Mesendoderm (in vitro differentiated cells): ENCODE measurements at places on chromosomes 1 and 21.

- no peak for DNase-seq
Measured at GRCh38 chr1:10973552-10973951, 38.9 kb upstream of the TARDBP start.

- no peak for DNase-seq
Measured at GRCh38 chr21:38067086-38067739, 151.0 kb upstream of the KCNJ6 start.

- DNase-seq, result no peak
Measured at GRCh38 chr1:228240411-228241240, 32.8 kb downstream of the OBSCN start.

GRCh38 chr1:59696421-59697115 lies 118.2 kb upstream of the HOOK1 start:
- DNase-seq, result no peak

DNA sequence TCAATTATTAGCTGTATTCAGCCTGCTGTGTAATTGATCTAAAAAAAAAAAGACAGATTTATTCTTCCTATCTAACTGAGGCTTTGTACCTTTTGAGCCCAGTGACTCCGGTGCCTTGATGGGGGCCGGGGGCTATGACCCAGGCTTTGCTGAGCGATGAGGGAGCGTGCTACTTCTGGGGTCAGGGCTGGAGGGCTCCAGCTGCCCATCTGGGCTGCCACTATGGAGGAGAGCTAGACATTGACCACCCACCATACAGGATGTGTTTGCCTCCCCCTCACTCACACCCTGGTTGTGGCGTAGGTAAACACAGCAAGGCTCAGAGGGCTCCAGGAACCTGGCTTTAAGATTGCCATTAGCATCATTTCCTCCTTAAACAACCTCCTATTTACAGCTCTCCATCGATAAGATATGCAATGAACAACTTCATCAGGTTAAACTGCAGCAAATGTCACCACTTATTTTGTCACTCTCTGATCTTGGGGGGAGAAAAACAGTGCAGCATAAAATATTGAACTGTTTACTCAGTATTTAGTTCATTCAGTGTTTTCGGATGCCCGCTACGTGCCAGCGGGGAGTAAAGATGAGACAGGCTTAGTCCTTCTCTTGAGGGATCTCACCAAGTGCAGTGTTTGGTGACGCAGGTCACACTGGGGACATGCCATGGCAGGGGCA lies 231.6 kb downstream of the KIF26B start:
- DNase-seq, result no peak

- DNase-seq, result peak; percentile 2
Measured at GRCh38 chr1:229897501-229897900, 169.5 kb upstream of the GALNT2 start.

DNA sequence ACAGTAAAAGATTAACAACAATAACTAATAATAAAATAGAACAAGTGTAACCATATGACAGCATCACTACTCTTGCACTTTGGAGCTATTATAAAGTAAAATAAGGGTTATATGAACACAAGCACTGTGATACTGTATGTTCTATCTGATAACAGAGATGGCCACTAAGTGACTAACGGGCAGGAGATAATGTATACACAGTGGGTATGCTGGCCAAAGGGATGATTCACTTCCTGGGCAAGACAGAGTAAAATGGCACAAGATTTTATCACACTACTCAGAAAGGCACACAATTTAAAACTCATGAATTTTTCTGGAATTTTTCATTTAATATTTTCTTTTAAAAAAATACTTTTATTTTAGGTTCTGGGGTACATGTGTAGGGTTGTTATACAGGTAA lies 12.3 kb downstream of the SLC9C2 start:
- no peak for DNase-seq

GRCh38 chr1:11384170-11384554 lies 94.8 kb upstream of the DISP3 start:
- DNase-seq, result no peak

DNA sequence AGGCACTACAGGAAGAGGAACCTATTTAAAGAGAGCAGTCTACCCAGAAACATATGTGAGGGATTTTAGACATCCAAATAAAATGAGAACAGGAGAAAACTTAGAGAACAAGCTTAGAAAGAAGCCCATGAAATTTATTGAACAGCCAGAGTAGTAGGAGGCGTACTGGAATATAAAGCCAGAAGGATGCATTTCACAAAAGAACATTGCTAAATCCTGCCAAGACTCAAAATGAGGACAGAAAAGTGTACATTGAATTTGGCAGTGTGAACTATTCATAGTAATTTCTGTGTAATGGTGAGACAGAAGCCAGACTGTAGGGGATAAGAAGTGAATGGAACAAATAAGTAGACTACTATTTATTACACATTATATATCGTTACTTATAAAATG lies 22.5 kb downstream of the CEPT1 start:
- no peak for DNase-seq

DNA sequence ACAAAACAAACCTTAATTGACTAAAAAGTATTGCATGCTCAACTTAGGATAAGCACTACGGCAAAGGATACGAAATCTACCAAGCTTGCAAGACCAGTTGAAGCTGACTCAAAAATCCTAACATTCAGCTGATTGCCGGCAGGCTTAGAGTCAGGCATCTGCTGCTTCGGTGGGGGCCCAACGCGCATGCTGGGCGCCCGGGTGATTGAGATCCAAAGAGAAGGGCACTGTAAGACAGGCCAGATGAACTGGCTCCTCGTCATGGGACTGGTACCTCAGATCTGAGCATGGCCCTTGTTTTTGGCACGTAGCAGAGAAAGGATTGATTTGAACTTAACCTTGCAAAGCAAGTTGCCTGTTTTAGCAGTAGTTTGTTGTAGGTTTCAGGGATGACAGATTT lies 86.6 kb downstream of the PRDM2 start:
- no peak for DNase-seq

- no peak for DNase-seq
Measured at GRCh38 chr21:42389449-42389835, 6.4 kb downstream of the TMPRSS3 start.

DNA sequence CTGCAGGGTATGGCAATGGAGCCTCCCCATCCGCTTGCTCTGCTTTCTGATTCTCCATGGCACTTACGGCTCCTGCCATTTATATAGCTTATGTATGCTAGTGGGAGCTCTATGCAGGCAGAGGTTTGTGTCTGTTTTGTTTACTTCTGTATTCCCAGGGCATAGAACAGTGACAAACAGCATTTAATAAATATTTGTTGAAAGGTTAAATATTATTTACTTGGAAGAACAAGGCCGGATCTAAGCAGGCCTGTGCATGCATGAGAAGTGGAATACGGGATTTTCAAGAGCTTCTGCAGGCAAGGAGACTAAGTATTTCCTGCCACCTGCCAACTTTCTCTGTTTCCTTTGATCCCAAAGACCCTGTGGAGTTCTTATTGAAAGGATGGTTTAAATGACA lies 90.7 kb downstream of the XCL2 start:
- no peak for DNase-seq

- DNase-seq, result no peak
Measured at GRCh38 chr1:9385801-9386573, 93.3 kb downstream of the SPSB1 start.

- no peak for DNase-seq
Measured at GRCh38 chr1:235998812-235999211, 66.1 kb downstream of the NID1 start.

DNA sequence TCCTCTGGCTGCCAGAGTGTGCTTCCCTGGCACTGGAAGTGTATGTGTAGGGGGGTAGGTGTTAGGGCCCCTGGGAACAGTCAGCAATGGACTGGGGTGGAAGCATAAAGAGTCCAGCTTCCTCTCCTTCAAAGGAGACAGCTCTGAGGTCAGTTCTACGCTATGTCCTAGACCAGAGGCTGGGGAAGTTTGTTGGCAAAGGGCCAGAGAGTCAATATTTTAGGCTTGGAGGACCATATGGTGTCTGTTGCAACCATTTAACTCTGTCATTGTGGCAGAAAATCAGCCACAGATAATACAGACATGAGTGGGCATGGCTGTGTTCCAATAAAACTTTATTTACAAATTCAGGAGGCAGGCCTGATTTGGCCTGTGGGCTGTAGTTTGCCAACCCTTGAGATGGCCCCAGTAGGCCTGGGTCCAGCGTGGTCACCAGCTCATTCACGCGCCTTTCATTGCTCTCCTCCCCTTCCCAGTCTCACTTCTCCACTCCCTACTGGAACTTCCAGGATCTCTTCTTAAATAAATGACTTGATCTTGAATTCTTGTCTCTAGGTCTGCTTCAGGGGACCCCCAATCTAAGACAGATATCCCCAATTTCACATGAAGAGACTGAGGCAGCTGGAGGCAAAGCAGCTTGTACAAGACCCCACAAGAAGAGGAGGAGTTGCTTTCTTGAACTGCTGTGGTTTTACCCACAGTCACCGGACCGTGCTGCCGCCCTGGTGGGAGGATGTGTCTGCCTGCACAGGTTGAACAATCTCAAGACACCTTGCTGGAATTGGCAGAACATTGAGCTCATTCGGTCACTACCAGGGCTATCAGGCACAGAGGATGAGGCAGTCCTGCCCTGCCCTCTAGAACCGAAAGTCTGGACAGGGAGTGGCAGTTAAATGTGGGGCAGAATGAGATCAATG lies 162.4 kb upstream of the POU3F1 start:
- DNase-seq, result no peak

DNA sequence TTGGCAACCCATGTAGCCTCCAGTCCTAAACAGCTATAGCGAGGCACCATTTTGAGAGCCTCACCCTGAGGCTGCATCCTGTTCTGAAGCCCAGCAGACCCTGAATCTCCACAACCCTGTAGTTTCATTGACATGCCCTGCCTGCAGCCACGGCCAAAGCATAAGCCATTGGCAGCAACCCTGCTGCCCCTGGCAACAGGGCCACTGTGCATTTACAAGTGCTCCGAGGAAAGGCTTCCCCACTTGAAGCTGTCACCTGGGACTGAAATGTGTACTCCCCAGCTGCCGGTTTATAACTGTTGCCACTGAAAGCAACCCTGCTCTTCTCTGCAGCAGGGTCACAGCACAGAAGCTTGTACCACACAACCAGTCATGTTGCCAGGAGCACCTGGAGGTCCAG lies 124.2 kb upstream of the OLFM3 start:
- DNase-seq, result no peak

- no peak for DNase-seq
Measured at GRCh38 chr21:42454786-42455185, 41.2 kb downstream of the RSPH1 start.

DNA sequence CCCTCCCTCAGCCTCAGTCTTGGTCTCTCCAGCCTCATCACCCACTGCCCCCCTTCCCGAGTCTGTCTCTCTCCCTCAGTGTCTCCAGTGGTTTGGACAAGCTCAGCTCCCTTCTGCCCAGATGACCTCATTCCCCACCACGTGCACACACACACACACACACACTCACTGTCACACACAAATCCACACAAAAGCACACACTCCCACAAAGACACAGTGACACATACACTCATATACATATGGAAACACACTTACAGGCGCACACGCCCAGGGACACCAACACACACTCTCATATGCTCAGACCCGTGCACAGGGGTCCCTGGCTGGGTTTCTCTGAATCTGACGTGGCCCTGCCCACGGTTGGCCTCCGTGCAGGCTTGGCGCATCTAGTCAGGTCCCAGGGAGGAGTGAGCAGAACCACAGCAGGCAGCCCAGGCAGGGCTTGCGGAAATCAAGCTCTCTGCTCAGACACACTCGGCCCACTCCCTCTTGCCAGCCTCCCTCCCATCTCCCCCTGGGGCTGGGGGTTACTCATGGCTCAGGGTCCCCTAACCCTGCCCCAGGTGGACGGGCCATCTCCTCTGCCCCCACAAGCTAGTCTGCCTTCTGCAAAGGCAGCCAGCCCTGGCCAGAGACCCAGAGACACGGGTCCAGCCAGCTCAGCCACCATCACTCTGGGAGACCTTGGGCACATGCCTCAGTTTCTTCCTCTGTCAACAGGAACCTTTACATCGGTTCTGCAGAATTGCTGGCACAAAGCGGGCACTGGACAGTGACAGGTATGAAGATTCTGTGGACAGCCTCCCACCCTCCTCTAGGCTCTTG lies 38.5 kb upstream of the FAM131C start:
- DNase-seq, result no peak

- DNase-seq, result no peak
Measured at GRCh38 chr1:162187687-162188276, 118.3 kb downstream of the NOS1AP start.

- no peak for DNase-seq
Measured at GRCh38 chr1:161351482-161351881, 16.2 kb downstream of the CFAP126 start.

GRCh38 chr1:41320895-41321676 lies 40.1 kb upstream of the FOXO6 start:
- DNase-seq, result no peak

GRCh38 chr1:244209955-244210354 lies 158.9 kb downstream of the ZBTB18 start:
- DNase-seq, result no peak

GRCh38 chr1:71053758-71054157 lies 6.1 kb upstream of the PTGER3 start:
- no peak for DNase-seq

- no peak for DNase-seq
Measured at GRCh38 chr1:209657140-209657879, 5.1 kb upstream of the LAMB3 start.

GRCh38 chr1:7616076-7616832 lies 154.8 kb upstream of the VAMP3 start:
- DNase-seq, result peak; percentile 75

DNA sequence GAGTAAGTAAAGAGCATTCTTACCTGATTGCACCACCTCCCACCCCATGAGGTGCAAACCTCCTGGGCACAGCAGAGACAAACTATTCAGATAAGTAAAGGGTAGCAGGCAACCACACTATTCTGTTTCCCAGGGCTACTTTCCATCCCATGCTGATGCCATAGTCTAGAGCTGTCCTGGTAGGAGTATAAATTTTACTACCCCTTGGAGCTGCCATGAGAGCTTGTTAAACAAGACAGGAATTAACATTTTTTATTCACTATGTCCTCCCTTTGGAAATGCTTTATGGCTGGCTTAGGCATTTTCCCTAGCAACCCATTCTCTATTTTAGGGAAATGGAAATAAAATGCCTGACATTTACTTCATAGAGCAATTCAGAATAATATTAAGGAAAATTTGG lies 324.6 kb upstream of the USP25 start:
- DNase-seq, result no peak

DNA sequence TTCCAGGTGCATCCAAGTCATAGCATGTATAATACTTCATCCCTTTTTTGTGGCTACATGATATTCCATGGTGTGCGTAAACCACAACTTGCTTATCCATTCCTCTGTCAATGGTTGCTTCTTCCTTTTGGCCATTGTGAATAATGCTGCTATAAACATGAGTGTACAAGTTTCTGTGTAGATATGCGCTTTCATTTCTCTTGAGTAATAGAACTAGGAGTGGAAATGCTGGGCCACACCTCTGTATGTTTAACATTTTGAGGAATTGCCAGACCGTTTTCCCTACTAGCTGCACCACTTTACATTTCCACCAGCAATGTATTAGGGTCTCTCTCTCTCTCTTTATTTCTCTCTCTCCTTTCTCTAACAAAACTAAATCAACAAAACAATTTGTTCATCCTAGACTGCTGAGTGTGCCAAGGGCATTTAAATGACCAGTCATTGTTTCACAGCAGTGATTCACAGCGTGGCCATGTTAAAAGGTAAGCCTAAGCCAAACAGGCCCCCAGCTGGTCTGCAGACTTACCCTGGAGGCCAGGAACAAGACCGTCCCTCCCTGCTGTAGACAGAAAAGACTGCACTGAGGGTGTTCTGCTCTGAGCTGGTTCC lies 53.2 kb upstream of the LYST start:
- peak; percentile 73 for DNase-seq
